Thoracic aorta (tissue), 2 donors: ENCODE measurements at places on chromosomes 2 and 18. TPM values are rescaled to one million over a fixed set of nuclear protein-coding genes. Genes with fewer than 3 reads are reported as not detected.

DNA sequence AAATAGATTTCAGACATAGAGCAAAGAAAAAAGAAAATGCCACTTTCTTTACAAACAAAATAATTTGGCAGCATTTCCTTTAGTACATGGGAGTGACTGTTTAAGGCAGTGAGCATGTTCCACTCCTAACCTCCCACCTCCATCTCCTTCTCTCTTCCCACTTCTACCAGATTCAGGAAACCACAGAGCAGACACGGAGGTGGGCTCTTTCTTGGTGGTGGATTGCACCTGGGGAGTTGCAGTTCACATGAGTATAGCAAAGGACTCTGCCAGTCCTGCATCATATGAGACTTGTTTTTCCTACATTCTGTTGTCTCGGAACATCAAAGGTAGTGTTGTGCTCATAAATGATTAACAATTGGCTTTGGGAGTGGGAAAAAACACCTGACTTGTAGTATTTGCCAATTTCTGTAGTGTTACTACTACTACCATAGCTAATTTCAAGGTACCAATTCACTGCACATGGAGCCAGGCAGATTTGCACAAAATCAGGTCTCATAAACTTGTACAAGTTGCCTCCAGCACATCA lies 137.2 kb downstream of the SPP2 start:
- DNase-seq, result no peak

DNA sequence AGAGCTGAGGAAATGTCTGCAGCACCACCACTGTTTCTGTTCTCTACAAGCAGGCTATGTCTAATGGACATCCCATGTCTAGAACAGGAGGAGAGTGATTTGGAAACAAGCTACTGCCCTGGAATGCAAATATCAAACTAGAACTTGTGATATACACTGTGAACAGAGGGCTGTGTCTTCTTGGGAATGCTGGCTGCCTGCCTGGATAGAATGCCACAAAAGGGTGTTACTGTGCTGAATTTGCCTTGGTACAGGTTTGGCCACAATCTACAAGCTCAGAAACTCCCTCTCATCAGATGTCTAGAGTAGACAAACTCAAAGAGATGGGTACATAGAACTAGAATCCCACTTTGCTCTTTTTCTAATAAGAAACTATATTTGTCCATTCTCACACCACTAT lies 170.5 kb downstream of the NYAP2 start:
- no peak for DNase-seq

DNA sequence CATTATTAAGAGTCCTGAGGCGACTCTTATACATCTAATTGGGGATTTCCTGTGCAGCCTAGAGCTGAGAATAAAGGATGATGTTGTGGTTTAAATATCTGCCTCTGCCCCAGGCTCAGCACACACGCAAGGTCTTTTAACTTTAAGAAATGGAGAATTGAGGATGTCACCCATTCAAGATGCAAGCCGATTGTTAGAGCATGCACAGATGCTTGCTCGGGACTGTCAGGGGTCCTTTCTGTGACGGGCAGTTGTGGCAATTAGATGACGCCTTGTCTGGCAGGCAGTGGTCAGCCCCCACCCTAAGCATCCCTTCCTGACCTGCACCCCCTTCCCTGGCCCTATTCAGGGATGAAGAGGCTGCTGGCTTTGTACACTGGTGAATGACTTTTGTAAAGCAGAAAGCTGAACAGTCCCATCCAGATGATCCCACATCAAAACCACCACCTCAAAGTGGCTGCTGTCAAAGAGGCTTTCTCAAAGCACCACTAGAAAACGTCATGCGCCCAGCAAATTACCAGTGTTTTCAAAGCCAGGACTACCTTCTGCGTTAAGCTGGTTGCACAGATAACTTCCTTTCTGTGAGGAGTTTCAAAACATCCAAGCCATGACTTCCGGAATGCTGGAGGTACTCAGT lies 23.7 kb downstream of the FAM178B start:
- DNase-seq, result no peak

DNA sequence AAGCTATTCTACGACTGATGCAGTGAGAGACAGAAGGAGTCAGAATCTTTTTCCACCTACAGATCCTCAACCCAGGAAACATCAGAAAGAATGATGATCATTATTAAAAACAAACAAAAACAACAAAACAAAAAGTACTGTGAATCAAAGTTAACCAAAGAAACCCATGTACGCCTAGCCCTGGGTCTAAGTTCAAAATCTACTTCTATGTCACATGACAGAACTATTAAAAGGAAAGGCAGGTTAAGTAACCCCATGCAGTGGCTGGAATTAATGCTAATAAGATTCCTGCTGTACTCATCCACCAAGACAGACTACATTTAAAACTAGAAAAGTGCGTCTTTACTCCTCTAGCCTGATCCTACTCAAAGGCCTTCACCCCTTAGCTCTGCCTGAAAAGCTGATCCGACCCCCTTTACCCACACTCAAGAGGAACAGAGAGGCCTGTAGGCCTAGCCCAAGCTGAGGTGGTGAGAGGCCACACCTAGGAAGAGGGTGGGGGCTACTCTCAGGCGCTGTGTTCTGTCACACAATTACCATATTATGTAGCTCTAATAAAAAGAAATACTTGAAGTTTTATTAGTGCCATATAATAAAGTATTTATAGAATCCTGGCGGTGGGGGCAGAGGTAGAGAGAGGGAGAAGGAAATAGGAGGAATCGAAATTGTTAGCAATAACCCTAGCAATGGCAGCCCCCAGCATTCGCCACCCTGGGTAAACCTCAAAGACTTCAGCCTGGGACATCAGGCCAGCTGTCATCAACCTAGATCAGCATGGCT lies 37.1 kb downstream of the NHEJ1 start:
- no peak for DNase-seq

DNA sequence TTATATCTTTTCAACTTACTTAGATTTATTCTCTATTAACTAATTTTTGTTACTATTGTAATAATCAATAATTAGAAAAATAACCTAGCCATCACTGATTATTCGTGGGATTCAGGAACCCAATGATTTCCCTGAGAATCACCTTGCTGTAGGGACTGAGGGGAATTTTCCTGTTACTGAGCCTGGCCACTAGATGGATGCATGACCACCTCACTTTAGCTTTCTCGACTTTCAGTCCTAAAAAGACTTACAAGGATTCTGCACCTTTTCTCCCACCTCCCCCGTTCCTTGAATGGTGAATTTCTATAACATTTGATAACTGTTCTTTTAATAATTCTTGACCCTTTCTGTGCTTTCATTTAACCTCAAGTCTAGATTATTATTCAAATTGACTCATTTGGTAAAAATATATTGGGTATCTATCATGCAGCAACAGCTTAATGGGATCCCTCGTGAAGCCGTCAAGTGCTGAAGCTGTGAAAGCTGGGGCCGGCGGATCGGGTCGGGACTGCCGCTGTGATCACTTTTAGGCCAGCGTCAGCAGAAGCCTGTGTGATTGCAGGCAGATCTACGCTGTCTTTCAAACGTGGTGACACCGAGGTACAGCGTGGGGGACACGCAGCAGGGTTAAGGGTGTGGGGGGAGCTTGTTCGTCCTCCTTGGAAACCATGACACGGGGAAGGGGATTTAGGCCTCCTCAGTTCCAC lies 38.8 kb upstream of the TMEM18 start:
- no peak for DNase-seq

- no peak for DNase-seq
These were observed 238.8 kb downstream of the RNF152 start for GRCh38 chr18:61653823-61654551.

GRCh38 chr2:74873012-74873665 lies 39.2 kb downstream of the HK2 start:
- no peak for DNase-seq

- DNase-seq, result no peak
These were observed 271.1 kb upstream of the VWC2L start for GRCh38 chr2:214139630-214140284.

- no peak for DNase-seq
These were observed 132.4 kb downstream of the TXNL1 start for GRCh38 chr18:56505971-56506370.

GRCh38 chr18:8623549-8624106 lies 14.4 kb downstream of the RAB12 start:
- no peak for DNase-seq

- no peak for DNase-seq
These were observed 124.9 kb downstream of the PRKCE start for GRCh38 chr2:45776160-45776955.

GRCh38 chr2:130743278-130743677 lies 12.1 kb upstream of the AMER3 start:
- DNase-seq, result no peak

CNTNAP5 gene
- not detected for total RNA-seq

PIEZO2 gene
- total RNA-seq, result 8.3 TPM

KIAA2012 gene
- not detected for total RNA-seq
